ENCODE measurements at places on chromosomes 11 and 22.

DNA sequence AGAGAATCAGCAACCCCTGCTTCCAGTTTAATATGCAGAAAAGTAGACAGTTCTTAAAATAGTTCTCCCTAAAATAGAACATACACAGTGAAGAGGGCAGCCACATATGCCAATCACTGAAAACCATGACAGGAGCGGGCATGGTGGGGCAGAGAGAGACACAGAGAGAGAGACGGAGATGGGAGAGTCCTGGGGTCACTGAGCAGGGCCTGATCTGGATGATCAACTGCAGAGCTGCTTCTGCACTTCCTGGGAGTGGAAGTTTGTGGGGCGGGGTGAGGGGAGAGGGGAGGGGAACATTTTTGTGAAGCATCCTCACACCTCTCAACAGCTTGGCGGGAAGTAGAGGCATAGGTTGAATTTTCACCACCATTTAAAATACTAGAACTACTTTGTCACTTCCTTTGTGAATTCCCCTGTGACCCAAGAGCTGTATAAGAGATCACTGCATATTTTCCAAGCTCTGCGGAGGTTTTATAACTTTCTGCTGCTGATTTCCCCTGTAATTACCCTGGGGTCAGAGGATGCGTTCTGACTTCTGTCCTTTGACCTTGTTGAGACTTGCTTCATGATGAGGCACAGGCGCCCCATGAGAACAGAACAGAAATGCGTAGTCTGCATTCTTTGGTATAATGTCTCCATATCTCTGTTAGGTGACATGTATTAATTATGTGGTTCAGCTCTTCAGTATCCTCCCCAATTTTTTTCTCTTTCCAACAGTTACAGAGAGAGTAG is 419.4 kb downstream of the BRD1 start:
- DNase-seq: no peak

GRCh38 chr22:46824980-46825544 is 62.6 kb downstream of the TBC1D22A start:
- no peak for DNase-seq

- no peak for DNase-seq
Measured at GRCh38 chr11:61632096-61632495, 48.1 kb upstream of the DAGLA start.

DNA sequence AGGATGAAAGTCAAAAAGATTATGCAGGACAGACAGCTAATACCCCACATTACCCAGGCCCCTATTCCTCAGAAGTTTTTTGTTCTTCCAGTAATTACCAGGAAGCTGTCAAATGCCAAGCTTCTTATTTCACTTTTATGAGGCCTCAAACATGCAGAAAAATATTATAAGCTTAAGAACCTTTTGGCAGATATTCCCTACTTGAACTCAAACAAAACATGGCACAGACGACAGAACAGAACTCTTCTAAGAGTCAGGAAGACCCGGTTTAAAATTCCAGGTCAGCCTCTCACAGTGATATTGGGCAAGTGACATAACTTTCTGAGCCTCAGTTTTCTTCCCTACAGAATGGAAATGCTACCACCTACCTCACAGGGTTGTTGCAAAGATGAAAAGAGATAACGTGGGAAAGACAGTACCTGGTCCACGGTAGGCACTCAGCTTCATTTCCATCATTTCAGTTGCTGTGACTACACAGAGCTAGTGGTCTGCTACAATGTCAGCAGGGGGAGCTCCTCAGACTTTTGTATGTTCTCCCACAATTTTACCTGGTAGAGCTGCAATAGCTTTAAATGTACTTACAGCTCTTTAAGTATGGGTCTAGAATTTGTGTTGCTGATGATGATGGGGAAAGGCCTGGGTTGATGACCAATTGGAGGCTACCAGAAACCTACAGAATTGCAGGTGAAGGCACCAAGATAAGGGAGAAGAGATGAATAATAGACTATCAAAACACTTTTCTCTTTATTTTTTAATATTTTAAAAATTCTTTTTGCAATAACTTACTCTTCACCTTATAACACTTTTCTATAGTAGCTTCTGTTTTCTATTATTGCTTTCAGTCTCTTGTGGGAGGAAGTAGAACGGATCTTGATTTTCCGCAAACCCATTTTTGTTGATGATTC is 98.3 kb upstream of the CHRM4 start:
- DNase-seq: peak; percentile 43

DNA sequence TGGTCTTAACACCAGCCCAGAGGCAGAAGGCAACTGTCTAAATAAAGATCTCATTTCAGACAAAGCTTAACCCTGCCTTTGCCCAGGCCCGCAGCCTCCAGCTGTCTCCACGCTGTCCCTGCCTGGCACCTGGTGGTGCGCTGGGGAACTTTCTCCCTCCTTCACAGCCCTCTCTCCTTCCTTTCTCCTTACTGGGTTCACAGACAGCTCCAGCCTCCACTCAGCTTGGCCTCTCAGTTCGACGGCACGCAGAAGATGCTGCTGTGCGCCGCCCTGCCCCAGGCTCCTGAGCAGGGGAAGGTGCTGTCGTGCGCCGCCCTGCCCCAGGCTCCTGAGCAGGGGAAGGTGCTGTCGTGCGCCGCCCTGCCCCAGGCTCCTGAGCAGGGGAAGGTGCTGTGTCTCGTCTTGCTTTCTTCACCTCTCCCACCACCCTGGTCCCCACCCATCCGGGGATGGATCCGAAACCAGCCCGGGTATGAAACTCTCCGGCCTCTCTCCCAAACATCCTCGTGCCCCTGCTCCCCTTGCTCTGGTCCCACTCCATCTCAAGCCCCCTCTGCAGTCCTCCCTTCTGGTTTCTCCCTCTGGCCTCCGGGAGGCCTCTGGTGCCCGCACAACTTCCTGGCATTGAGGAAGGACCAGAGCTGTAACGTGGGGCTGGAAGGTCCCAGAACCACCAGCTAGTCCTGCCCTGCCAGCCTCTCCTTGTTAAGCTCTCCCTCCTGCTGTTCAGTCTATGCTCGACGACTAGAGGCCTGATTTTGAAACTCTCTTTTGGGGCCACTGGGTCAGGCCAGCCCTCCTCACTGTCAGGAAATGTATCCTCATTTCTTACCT is 22.9 kb upstream of the JAM3 start:
- DNase-seq: no peak

DNA sequence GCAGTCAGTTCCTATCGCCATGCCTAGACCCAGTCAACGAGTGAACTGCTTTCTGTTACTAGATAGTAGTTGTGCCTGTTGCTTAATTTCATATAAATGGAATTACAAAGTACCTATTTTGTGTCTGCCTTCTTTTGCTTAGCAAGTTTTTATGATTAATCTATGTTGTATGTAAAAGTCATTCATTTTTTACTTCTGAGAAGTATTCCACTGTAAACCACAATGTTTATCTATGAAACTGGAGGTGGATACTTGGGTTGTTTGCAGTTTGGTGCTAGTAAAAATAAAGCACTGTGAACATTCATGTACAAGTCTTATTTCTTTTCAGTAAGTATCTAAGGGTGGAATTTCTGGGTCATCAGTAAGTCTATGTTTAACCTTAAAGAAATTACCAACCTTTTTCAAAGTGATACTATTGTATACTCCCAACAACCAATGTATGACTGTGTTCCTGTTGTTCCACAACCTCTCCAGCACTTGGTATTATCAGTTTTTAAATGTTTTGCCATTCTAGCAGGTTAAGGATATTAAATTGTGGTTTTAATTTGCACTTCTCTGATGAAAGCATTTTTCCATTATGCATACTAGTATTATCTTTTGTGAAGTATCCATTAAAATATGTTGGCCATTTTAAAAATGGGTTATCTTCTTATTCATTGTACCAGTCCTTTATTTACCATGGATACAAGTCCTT is 68.2 kb downstream of the DNAJC24 start:
- DNase-seq: no peak

DNA sequence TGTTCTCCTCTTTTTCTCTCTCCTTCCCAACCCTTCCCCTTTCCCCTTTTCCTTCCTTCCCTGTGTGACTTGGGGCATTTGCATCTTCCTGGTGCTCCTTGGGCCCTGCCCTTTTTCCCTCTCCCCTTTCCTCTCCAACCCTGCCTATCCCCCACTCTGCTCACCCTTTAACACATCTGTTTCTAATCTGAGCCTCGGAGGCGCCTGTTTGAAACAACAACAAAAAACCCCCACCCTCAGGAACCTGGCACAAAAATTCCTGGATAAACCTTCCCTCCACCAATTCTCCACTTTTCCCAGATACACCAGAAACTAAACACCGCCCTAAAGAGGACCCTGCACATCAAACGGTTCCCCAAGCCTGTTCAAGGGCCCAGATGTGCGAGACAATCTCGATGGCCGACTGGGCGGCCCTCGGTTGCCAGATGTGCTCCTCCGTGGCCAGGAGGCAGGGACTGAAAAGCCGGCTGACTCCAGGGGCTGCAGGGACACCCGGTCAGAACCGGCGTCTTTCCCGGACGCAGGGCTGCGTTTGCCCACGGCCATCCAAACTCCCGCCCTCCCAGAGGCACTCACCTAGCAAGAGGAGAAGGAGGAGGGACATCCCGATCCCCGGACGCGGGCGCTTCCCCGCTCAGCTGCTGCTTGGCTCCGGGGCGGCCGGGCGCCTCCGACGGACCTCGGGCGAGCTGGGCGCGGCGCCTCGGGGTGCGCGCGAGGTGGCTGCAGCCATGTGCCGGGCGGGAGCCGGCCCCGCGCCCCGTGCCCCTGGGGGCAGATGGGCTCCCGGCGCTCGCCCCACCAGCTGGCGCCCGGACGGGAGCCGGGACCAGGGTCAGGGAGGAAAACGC is 486 bp downstream of the CLMP start:
- DNase-seq: no peak

DNA sequence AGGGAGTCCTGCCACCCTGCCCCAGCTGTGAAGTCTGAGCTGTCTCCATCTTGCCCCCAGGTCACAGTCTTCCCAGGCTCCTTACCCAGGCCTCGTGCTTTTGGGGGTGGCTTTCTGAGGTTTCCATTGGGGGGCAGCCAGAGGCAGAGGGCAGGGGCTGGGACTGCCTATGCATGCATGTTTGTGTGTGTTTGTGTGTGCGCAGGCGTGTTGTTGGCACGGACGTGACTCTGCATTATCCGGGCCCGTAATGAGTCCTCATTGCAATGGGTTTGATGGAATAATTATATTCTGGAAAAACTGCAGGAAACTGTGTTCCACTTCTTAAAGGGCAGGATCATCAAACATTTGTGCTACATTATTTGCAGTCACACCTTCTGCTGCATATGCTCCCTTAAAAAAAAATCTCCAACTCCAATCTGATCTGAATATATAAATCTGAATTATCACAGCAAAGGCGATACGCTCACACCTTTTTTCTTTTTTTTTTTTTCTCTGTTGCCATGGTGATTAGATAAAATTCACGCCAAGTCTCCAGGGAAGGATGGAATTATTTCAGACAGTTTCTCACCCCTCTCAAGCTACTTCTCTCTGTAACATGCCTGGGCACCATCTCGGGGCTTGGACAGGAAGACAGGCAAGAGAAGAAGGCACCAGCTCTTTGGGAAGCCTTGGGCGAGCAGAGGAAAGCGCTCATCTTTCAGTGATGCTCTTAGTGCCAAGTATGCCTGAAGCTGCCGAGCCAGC is 45.9 kb downstream of the DSCAML1 start:
- no peak for DNase-seq

DNA sequence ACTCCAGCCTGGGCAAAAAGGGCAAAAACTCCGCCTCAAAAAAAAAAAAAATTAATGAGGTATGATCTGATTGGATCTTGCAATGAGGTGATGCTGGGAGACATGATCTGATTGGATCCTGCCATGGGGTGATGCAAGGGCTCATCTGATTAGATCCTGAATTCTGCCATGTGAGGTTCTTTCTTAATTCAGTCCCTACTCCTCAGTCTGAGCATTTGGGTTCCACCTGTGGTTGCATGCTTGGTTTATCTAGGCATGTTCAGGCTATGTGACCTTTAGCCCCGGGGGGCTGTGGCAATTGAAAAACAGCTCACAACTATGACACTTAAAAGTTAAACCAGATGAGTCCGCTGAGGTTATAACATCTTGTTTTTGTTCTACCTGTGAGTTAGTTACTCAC is 4.8 kb upstream of the TRIM6 start:
- DNase-seq: no peak

DNA sequence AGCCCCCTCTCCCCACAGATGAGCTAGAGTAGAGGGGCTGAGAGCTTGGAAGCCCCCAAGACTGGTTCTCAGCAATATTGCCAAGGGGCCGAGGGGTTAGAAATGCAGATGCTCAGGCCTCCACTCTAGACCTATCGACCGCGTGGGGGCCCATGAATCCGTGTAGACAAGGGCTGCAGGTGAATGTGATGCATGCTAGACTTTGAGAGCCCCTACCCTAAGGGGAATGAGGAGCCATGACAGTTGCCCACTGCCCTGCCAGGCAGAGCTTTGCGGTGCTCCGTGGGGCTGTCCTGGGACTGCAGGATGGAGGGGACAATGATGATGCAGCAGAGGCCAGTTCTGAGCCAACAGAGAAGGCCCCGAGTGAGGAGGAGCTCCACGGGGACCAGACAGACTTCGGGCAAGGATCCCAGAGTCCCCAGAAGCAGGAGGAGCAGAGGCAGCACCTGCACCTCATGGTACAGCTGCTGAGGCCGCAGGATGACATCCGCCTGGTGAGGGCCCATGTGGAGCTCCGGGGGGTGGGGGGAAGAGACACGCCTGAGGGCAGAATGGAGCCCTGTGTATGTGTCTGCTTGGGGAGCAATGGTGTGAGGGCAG is 1.3 kb downstream of the SSH3 start:
- no peak for DNase-seq

- peak; percentile 17 for DNase-seq
Measured at GRCh38 chr11:60396799-60397198, 540 bp downstream of the MS4A14 start.

GRCh38 chr11:64537876-64538275 is 53.1 kb upstream of the SLC22A12 start:
- DNase-seq: no peak

DNA sequence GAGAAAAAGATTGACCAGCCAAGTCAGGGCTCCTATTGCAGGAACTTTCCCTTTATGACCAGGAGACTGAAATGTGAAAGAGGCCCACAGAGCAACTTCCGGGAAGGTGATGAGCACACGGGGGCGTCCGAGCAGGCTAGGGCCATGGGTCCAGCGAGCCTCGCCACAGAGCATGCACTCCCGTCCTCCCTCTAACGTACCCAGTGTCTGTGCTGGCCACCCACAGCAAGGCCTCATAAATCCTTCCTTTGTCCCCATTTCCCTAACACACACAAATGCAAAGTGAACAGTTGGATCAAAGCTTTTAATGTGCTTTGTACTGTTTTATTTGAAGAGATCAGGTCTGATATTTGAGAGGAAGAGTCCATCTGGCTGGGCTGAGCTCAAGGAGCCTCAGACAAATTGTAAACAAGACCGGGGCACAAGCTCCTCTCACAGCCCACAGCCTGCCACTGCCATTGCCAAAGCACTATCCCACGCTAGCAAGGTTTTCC is 44.3 kb downstream of the BLID start:
- no peak for DNase-seq

- DNase-seq: no peak
Measured at GRCh38 chr11:93220078-93220477, 22.3 kb upstream of the SLC36A4 start.

- no peak for DNase-seq
Measured at GRCh38 chr11:119745112-119745511, 16.1 kb upstream of the NECTIN1 start.

GRCh38 chr22:44848791-44849420 is 96.5 kb downstream of the ARHGAP8 start:
- DNase-seq: no peak
